ENCODE measurements at places on chromosomes 13 and 19.

DNA sequence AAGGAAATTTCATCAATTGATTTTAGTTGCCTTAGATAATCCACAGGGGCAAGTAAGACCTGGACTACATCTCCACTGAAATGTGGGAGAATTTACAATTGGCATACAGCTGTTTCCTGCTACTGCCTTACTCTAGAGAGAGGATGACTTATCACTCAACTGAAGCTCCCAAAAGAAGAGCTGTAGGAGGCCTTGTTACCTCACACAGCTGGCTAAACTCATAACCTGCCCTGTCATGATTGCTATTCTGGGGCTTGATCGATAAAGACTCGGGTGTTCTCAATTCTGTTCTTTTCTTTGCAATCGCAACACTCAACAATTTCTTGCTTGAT is 1396.4 kb downstream of the EFNB2 start:
- no peak for DNase-seq

GRCh38 chr13:32938907-32939306 is 77.3 kb upstream of the KL start:
- no peak for DNase-seq

- DNase-seq, result no peak
These were observed 11.6 kb downstream of the VSIG10L start for GRCh38 chr19:51330366-51330765.

DNA sequence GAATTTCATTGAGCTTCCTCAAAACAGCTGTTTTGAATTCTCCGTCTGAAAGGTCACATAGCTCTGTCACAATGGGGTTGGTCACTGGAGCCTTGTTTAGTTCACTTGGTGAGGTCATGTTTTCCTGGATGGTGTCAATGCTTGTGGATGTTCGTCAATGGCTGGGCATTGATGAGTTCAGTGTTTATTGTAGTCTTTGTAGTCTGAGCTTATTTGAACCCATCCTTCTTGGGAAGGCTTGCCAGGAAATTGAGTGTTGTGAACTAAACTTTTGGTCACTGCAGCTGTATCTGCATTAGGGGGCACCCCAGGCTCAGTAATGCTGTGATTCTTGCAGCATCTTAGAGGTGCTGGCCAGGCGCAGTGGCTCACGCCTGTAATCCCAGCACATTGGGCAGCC is 22.0 kb downstream of the BLOC1S3 start:
- DNase-seq, result no peak

- DNase-seq, result no peak
These were observed 495.6 kb downstream of the SLITRK6 start for GRCh38 chr13:85303630-85304029.
